Effector memory CD8-positive, alpha-beta T cell (primary cell): ENCODE measurements at places on chromosomes 1 and 21.

DNA sequence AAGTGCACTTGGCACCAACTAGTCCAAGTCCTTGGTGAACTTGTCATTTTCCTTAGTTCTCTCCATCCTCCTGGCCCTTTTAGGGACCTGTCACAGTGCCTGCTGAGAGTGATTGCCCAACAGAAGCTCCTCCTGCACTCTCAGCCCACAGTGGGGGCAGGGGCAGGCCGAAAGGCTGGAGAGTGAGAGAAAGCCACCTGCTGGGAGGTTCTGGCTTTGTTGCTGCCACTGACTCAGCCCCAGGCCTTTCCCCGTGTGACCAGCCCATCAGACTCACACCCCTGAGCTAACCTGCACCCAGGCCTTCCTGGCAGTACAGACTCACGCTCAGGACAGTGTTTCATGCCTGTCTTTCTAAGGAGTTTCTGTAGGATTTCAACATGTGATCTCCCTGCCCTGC lies 17.1 kb upstream of the PROK1 start:
- DNase-seq: no peak
- no peak overlapping the region for H3K4me3 ChIP-seq
- H3K27ac ChIP-seq: no peak overlapping the region
- peaks cover 40% of the 10 kb centered on the region for H3K27me3 ChIP-seq

GRCh38 chr1:205938682-205939081 lies 4.6 kb downstream of the SLC26A9 start:
- H3K4me1 ChIP-seq: peaks cover 8% of the 10 kb centered on the region
- H3K27ac ChIP-seq: no peak overlapping the region
- DNase-seq: no peak
- no peak overlapping the region for H3K4me3 ChIP-seq

GRCh38 chr1:58333511-58333910 lies 213.0 kb downstream of the OMA1 start:
- no peak for DNase-seq
- no peak overlapping the region for H3K4me3 ChIP-seq
- H3K27me3 ChIP-seq: no peaks in the 10 kb centered on the region

GRCh38 chr1:54859700-54860391 lies 27.1 kb downstream of the DHCR24 start:
- H3K27me3 ChIP-seq: no peaks in the 10 kb centered on the region
- H3K27ac ChIP-seq: no peak overlapping the region
- DNase-seq: no peak
- H3K4me3 ChIP-seq: no peak overlapping the region
- H3K4me1 ChIP-seq: peaks cover 14% of the 10 kb centered on the region

- H3K4me1 ChIP-seq: no peaks in the 10 kb centered on the region
- no peaks in the 10 kb centered on the region for H3K36me3 ChIP-seq
- no peak for DNase-seq
- H3K27ac ChIP-seq: no peak overlapping the region
- H3K27me3 ChIP-seq: peaks cover 15% of the 10 kb centered on the region
- no peak overlapping the region for H3K4me3 ChIP-seq
Observed at GRCh38 chr1:107422901-107423300, 282.1 kb downstream of the NTNG1 start.

GRCh38 chr1:93566227-93566626 lies 115.4 kb downstream of the BCAR3 start:
- no peak for DNase-seq
- H3K27me3 ChIP-seq: peaks cover 14% of the 10 kb centered on the region
- H3K27ac ChIP-seq: no peak overlapping the region
- H3K36me3 ChIP-seq: no peaks in the 10 kb centered on the region

DNA sequence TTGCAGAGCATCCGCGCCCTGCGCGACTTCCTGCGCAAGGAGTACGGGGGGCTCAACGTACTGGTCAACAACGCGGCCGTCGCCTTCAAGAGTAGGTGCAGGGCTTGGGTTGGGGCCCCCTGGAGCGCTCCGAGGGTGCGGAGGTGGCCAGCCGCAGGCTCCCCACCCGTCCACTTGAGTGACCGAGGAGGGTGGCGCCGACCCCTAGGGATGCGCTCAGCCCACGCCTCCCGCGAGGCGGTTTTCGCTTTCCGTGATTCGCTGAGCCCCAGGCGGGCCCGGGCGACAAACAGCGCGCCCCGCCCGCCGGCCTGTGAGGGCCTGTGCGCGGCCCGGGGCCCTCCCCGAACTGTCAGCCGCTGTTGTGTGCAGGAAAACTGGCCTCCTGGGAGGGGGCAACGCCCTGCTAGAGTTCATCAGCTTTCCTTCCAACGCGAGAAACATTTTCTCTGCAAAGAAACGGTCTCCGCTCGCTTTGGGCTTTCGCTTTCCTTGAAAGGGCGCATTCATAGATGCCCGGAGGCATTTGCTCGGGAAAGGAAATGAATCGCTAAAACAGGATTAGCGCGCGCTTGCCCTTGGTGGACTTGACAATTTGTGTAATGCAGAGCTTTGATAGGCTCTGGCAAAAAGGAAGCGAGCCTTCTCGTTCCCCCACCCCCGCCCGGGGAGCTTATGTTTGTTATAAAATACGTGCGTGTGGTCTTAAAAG lies 668 bp downstream of the CBR3 start:
- peaks cover 8% of the 10 kb centered on the region for H3K4me1 ChIP-seq
- no peaks in the 10 kb centered on the region for H3K27me3 ChIP-seq
- H3K27ac ChIP-seq: peak overlapping the region; percentile 90
- H3K36me3 ChIP-seq: peaks cover 8% of the 10 kb centered on the region

- no peaks in the 10 kb centered on the region for H3K4me1 ChIP-seq
- H3K36me3 ChIP-seq: no peaks in the 10 kb centered on the region
- DNase-seq: no peak
- peak overlapping the region; percentile 41 for H3K27ac ChIP-seq
- no peak overlapping the region for H3K4me3 ChIP-seq
Observed at GRCh38 chr1:84355556-84355955, 42.7 kb upstream of the DNASE2B start.

DNA sequence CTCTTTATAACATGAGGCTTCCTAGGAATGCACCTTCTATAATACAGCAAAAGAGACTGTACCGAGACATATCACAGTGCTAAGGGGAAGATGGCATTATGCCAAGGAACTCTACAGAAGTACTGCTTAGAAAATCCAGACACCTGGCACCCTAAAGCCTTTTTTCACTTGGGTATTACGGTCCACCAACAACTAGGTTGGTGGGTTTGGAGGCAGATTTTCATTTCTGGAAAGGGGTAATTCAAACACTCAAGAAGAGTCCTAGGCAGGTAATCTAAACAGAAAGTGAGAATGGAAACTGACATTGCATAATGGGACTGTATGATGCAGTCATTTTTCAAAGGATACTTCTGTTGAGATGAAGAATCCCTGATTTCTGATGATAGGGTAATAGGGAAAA lies 19.6 kb downstream of the SCMH1 start:
- no peak overlapping the region for H3K27ac ChIP-seq
- no peak for DNase-seq
- H3K27me3 ChIP-seq: no peaks in the 10 kb centered on the region
- no peaks in the 10 kb centered on the region for H3K36me3 ChIP-seq

- H3K36me3 ChIP-seq: no peaks in the 10 kb centered on the region
- no peak overlapping the region for H3K27ac ChIP-seq
- DNase-seq: no peak
- no peaks in the 10 kb centered on the region for H3K27me3 ChIP-seq
Observed at GRCh38 chr1:198273748-198274295, 117.0 kb downstream of the NEK7 start.

DNA sequence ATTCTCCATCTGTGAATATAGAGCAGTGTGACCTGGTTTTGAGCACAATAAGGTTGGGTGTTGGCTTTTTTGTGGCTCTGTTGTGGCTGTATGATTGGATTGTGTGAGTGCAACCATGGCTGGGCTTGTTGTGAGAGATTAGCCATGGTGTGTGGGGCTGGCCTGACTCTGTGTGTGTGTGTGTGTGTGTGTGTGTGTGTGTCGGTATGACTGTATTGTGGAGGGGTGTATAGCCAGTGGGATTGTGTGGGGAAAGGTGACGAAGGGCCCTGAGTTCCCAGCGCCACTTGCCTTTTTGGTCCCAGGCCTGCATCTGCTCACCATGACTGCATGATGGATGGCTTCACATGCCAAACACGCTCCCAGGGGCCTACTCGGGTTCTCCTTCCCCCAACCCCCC lies 5.9 kb upstream of the SLC6A9 start:
- no peaks in the 10 kb centered on the region for H3K27me3 ChIP-seq
- no peak for DNase-seq
- H3K36me3 ChIP-seq: peaks cover 2% of the 10 kb centered on the region
- H3K4me3 ChIP-seq: no peak overlapping the region
- H3K27ac ChIP-seq: no peak overlapping the region

GRCh38 chr1:178361847-178362246 lies 134.9 kb downstream of the CLEC20A start:
- H3K4me3 ChIP-seq: no peak overlapping the region
- H3K27ac ChIP-seq: no peak overlapping the region
- no peaks in the 10 kb centered on the region for H3K4me1 ChIP-seq

DNA sequence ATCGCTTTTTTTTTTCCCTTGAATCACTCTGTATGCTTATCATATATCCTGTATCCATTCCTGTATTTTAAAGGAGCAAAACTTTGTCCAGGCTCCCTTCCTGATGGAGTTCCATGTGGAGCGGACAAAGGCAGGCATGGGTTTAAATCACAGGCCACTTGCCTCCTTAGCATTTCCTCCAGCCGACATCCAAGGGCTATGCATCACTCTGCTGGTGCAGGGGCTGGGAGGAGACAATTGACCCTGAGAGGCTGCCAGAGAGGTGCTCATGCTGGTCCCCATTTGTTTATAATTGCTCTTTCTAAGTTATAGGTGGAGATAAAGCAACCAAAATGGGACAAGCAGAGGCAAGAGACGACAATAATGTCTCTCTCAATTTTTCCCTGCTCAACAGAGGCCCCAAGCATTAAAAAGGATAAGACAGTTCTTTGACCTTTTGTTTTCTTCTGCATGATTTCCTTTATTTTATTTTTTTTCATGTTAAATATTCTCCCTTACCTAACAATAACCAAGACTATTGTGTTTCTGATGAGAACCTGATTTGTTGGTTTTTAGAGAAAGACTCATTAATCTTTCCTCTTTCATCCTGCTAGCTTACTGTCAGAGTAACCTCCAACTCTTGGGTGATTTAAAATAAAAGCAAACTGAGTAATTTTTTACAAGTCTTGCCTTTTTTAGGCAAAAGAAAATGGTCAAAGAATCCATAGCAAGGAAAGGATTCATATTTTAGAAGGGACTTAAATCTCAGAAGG lies 353.7 kb downstream of the ADGRL2 start:
- H3K27me3 ChIP-seq: no peaks in the 10 kb centered on the region
- no peak overlapping the region for H3K4me3 ChIP-seq
- H3K36me3 ChIP-seq: peaks cover 2% of the 10 kb centered on the region

- no peak for DNase-seq
- H3K27me3 ChIP-seq: no peaks in the 10 kb centered on the region
- peaks cover 74% of the 10 kb centered on the region for H3K4me1 ChIP-seq
- H3K36me3 ChIP-seq: peaks cover 32% of the 10 kb centered on the region
- peak overlapping the region; percentile 0 for H3K4me3 ChIP-seq
Observed at GRCh38 chr1:64948905-64949833, 17.2 kb downstream of the JAK1 start.

DNA sequence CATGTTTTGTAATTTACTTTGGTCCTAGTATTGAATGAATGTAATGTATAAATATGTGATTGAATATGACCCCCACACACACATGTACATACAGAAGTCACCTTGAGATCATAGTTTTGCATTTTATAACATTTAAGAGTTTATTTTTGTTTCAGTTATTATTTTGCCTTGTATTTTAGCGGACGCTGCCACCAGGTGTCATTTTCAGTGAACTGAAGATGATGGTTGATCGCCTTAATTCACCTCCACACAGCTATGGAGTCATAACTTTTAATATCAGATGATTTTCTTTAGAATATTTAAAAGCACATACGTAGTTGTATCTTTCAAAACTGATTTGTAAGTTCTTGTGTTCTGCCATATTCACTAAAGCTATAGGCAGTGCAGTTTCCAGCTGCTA lies 130.4 kb downstream of the DYRK1A start:
- peak overlapping the region; percentile 3 for H3K27ac ChIP-seq
- peaks cover 60% of the 10 kb centered on the region for H3K36me3 ChIP-seq
- H3K4me1 ChIP-seq: peaks cover 11% of the 10 kb centered on the region
- no peaks in the 10 kb centered on the region for H3K27me3 ChIP-seq
- no peak overlapping the region for H3K4me3 ChIP-seq
- DNase-seq: no peak

GRCh38 chr1:84504580-84505492 lies 1.4 kb upstream of the SPATA1 start:
- peaks cover 26% of the 10 kb centered on the region for H3K36me3 ChIP-seq
- H3K27ac ChIP-seq: peak overlapping the region; percentile 98
- H3K4me3 ChIP-seq: peak overlapping the region; percentile 96
- H3K27me3 ChIP-seq: no peaks in the 10 kb centered on the region

DNA sequence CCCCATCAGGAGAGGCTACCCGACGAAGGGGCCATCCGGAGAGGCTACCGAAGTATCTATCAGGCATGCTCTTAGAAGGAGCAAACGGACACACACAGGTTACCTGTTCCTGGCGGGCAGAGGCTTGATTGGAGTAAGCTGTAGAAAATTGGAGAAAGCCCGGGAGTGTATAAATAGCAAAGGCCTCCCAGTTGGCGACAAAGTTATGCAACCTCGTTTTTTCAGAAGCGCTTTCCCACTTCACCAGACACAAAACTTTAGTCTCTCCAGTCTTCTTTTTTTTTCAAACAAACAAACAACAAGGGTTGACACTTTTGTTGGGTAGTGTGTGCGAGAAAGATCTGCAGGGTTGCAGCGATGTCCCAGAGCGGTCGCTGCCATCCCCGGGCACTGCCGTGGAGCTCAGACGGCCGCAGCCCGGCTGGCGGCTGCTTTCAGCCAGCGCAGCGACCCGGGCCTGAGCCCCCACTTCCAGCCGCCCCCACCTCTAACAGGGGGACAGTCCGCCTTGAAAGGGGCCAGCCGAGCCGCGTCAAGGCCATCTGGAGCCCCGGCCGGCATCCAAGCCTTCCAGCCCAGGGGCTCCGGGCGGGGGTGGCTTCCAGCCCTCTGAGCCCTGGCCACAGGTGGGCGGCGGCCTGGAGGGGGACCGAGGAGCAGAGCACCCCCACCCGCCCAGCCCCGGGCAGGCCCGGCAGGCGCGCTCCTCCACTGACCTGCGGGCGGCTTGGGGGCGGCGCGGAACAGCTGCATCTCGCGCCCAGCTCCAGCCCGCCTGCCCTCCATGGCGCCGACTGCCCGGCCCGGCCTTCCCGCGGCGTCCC lies 616 bp downstream of the MCOLN3 start:
- peak overlapping the region; percentile 36 for H3K4me3 ChIP-seq
- H3K27ac ChIP-seq: no peak overlapping the region

DNA sequence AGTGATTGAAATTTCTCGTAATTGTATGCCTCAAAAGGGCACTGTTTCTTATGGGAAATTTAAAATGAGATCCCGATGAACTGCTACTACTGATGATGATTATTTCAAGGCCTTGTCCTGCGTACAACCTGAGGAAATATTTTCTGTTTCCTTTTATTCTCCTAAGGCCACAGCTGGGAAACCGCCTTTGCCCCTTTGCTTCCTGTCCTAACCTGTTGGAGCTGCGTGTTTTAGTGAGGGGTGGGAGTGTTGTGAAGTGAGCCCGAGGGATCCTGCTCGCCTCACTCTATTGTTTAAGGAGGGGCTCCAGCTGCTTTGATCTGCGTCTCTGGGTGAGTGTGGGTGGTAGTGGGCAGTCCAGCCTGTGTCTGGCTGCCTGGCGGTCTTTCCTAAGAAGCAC lies 14.4 kb downstream of the LAMC2 start:
- no peak overlapping the region for H3K4me3 ChIP-seq
- H3K4me1 ChIP-seq: no peaks in the 10 kb centered on the region
- no peak overlapping the region for H3K27ac ChIP-seq
- DNase-seq: no peak
